Activated naive CD8-positive, alpha-beta T cell treated with anti-CD3 and anti-CD28 coated beads, Interleukin-2, amount 50 U/mL, for 24 hours (primary cell): ENCODE measurements at places on chromosomes 3 and 15.

DNA sequence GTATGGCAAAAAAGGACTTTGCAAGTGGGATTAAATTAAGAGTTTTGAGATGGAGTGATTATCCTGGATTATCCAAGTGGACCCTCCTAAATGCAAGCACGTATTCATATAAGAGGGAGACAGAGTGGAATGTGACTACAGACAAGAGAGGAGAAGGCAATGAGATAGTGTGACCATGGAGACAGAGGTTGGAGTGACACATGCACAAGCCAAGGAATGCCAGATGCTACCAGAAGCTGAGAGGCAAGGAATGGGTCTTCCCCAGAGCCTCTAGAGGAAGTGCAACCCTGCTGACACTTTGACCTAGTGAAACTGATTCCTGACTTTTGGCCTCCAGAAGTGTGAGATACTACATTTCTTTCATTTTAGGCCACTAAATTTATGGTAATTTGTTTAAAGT, 117.2 kb downstream of the UACA start:
- no peak for DNase-seq

DNA sequence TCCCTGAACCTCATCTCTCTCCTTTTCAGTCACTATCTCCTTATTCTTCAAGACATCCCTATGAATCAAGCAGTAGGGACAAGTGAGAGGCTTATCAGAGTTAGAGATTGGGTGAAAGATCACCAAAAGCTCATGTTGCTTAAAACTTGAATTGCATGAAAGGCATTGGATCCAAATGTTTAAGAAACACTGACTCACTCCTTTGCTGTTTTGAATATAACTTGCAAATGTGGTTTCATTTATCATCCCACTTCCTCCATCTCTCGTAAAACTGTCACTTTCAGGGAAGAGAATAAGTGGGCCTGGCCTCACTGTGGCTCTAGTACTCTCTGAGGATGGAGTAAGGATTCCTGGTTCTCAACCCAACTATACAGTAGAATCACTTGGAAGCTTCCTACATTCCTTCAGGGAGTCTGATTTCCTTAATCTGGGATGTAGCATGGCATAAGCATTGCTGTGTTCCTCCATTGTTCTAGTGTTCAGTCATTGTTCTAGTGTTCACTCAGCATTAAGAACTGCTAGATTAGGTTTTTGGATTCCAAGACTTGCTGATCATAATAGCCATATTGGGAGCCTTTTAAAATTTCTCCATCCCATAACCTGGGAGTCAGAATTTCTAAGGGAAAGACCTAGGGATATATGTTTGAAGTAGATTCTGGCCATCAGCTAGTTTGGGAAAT, 171.8 kb downstream of the TMEM108 start:
- DNase-seq: no peak

DNA sequence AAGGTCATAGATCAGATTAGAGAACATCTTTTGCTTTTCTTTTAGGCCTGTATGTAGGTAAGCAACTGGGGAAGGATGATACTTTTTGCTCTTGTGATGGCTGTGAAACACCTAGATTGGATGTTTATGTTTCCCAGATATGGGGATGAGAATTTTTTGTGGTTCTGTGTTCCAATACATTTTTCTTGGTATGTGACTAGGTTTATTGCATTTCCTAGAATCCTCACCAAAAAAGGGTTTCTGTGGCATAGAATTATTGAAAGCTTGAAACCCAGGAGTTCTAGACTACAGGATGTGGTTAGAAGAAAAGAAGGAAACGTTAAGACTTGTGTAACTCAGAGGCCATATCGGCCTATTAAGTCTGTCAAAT, 25.8 kb downstream of the OXNAD1 start:
- DNase-seq: no peak

DNA sequence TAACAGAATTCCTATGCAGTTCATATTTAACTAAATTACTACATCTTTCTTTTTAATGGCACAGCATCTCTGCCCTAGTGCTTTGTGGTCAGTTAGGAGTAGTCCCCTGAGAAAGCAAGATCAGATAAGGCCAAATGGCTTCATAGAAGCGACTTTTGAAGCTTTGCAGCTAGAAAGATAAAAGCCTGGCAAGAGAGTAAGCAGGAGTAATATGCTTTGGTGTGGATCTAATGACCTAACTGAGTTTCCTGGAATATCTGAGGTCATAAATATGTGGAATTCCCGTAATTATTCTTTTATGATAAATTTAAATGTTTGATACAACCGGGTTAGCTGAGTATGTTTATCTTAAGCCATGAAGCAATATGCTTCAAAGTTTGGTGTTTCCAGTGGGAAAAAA, 374.9 kb upstream of the LRRC3B start:
- DNase-seq: no peak

- DNase-seq: no peak
Measured at GRCh38 chr3:179108086-179108485, 36.5 kb upstream of the ZMAT3 start.

- no peak for DNase-seq
Measured at GRCh38 chr15:90360746-90361145, 8.7 kb downstream of the ZNF774 start.

GRCh38 chr3:31284776-31285175, 247.9 kb upstream of the STT3B start:
- no peak for DNase-seq

- no peak for DNase-seq
Measured at GRCh38 chr3:170108955-170109354, 71.2 kb downstream of the GPR160 start.

DNA sequence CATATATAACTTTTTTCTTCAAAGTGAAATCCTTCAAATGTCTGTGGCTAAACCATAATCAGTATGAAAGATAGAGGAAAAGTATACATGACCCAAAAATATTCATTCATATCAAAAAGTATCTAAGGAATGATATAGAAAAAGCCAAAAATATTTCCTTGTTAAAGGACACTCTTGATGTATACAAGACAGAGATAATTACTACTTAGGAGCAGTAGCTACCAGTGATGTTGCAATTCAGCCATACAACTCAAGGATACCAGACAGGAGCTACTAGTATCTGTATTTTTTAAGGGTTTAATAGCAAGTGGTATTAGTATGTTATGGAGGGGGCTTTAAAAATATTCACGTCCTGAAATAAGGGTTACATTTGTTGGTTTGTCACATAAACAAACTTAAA, 37.0 kb downstream of the FBXL22 start:
- DNase-seq: no peak

- no peak for DNase-seq
Measured at GRCh38 chr3:45092132-45093031, 53.8 kb downstream of the CDCP1 start.

DNA sequence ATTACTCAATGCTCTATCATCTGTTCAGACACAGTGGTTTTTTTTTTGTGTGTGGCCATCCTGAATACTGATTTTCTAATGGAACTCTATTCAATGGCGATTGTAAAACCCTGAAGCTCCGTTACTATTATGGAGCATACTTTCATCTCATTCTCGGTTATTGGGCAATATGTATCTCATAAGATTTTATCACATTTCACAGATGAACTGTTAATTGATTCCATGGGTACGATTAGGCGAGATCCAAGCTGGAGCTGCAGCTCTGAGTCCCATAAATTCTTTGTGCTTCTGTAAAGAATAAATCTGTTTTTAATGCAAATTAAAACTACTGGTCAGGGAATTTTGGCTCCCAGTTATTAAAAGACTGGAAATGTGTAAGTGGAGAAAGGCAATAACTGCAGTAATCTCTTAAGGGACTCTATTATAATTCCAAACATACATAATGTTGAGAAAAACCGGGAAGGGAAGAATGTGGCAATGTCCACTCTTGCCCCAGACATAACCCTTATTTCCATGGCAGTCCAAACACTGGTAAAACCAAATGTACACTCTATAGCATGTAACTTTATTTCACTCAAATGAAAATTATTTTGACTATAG, 82.2 kb downstream of the GREM1 start:
- DNase-seq: no peak

DNA sequence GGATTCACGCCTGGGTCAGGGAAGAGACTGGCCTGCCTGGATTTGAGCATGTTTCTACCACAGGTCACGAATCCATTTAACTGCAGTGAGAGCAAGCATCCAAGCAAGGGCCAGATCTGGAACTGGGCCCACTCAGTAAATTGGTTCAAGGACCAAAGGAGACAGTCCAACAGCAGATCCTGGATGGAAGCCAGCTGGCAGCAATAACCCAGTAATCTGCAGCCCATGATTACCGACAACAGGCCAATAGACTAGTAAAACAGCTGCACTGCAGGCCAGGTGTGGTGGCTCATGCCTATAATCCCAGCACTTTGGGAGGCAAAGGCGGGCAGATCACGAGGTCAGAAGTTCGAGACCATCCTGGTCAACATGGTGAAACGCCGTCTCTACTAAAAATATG, 11.8 kb downstream of the SAMD7 start:
- DNase-seq: no peak

DNA sequence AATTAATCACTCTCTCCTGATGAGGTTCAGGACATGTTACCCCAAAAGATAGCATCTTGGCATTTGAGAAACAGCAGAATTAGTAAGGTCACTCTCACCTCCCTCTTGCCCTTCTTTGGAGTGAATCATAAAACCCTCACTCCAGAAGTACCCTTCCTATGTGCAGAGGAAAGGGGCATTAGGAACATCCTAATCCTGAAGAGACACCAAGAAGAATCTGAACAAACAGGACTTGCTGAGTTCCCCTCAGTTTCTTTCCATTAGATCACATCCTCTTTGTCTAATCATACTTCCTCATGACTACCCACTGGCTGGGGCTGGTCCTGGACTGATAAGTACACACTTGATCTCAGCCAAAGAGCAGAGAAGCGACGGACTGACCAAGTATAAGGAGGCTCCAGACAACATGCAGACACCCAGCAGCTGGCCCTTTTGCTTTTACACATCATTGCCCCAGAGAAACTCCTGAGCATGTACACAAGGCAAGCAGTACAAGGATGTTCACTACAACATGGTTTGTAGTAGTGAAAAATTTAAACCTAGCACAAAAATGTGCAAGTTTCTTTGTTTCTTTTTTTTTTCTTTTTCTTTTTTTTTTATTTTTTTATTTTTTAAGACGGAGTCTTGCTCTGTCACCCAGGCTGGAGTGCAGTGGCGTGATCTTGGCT, 15.0 kb upstream of the TM6SF1 start:
- peak; percentile 9 for DNase-seq
